ENCODE measurements at places on chromosomes 3 and 15.

DNA sequence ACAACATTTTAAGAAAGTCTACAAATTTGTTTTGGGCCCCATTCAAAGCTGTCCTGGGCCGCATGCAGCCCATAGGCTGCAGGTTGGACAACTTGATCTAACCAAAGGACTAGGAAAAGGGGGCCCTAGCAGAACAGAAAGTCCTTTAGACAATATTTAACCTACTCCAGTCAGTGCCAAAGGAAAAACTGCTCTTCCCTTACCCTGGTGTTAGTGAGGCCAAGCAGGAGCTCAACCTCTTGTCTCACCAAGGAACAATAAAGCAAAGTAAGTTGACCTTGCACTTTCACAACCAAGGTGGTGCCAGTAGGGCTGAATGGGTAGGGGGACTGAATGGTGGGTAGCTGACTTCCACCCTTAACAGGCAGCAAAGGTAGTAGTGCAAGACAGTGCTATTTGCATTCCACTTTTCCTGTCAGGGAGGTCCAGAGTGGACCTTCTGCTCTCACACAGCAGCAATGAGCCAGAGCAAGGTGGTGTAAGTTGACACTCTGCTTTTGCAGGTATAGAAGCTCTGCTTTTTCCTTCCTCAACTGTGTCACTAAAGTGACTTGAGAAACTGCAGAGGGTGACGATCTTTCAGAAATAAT, 124.9 kb downstream of the WDR72 start:
- DNase-seq: no peak

DNA sequence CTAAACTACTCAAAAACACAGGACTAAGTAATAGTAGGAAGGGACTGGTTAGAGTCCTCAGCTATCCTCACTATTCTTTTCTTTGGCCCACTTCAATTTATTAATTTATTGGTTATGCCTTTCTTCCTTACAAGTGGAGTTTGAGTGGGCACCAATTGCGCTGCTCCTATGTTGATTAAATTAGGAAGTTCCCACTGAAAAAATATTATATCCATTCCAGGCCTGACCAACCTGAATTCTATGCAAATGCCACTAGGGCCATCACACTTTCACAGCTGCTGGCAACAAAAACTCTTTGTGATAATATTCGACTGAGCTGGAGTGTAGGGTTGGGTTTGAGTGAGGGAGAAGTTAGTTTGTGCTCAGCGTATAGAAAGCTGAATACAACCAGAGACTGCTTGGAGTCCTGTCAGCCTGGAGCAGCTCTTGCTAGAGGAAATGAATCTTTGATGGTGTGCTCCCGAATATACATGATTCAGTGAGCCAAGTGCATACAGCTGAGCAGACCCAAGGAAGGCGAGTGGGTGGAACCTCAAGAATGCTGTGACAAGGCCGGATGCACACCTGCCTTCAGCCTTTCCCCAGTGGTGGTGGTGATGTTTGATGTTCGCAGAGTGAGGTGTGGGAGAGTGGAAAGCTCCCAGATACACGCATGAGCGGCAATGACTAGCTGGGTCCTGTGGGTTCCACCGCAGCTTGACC, 1.5 kb downstream of the ARHGEF3 start:
- no peak for DNase-seq

- no peak for DNase-seq
These were observed 71.4 kb downstream of the MECOM start for GRCh38 chr3:169591983-169592644.

DNA sequence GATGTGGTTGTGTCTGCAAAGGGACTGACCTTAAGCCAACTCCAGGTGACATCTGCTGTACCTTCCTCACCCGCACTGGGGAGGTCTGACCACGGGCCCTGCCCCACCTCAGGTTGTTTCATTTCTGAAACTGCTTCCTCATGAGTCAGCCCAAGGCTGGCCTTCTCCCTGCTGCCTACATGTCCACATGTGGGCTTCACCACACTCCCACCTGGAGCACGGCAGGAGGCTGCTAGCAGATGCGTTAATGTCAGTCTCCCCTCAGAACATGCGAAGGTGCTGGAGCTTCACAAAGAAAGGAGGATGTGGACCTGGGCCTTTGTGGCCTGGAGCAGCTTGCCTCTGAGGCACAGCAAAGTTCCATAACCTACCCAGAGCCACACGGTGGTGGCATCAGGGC, 69.4 kb upstream of the PLXNA1 start:
- DNase-seq: no peak

DNA sequence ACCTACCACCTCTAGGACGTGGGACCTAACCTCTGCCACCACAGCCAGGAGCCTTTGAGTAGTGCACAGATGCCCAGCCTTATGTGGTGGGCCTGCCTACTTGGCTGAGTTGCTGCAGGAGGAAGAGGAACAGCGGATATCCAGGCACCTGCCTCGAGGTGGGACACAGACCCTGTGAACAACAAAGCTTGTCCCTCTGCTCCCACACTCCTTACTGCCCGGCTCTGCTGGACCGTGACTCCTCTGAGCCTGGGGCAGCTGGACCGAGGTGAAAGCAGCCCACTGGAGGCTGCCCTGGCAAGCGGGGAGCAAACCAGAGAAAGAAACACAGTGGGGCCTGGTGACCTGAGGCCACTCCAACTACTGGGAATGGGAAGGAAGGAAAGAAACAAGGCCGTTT, 97.8 kb downstream of the SEC22A start:
- DNase-seq: no peak

- no peak for DNase-seq
These were observed 1010.6 kb downstream of the ROBO2 start for GRCh38 chr3:78050276-78051065.

- no peak for DNase-seq
These were observed 67.0 kb upstream of the ABHD2 start for GRCh38 chr15:89021224-89021623.

DNA sequence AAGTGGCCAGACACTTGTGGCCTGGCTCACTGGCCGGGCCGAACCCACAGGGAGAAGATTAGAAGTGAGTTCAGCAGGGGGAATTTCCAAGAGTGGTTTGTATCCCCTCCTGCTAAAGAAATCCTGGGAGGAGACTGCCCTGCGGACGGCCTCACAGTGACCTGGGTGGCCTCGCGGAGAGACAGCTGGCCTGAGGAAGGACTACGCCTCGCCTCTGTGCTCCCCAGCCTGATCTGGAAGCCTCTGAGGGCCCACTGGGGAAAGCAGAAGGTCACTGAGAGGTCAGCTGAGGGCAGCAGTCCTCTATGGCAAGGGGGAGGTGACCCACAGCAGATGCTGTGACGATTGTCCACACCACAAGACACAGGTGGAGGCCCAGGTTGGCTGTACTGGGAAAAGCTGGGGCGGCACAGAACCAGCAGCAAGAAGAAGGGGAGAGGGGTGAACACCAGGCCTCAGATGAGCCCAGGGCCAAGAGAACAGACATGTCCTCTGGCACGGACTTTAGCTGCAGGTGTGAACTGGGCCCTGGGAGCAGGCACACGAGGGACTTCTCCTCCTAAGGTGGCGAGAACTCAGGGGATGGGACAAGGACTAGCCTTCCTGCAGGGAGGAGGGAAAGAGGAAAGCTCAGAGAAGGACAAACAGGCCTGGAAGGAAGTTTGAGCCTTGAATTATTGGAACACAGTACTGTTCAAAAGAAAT, 37.2 kb upstream of the DLG1 start:
- peak; percentile 29 for DNase-seq

DNA sequence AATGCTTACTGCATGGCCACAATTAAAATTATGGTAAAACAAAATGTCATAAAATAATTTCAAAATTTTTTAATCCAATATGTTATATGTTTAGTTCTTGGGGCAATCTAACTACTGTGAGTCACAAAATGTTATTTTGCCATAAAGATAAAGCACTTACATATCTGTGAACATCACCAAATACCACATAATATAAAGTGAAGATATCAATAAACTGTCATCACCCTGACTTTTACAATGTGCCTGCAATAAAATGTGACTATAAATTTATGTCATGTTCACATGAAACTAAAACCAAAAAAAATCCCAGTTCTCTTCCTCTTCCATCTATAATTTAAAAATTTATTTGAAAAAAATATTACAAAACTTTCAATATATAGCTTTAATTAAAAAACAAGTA, 191.8 kb downstream of the TBC1D5 start:
- DNase-seq: no peak

- DNase-seq: no peak
These were observed 69.1 kb downstream of the SEMA6D start for GRCh38 chr15:47786371-47786770.

DNA sequence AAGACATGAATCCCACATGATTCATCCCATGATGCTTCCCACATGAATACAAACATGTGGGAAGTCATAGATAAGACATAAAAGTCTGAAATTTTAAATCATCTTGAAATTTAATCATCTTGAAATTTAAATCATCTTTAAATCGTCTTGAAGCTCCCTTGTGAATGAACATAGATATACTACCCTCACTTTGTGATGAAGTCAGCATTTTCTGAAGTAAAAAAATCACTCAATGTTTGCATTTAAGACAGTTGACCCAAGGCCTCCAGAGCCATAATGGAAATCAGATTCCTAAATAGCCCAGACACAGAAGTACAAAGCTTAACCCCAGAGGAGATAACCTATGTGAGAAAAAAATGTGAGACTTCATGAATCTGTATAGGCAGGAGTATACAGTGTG, 279.4 kb downstream of the ZBBX start:
- DNase-seq: no peak

- DNase-seq: no peak
These were observed 739.1 kb downstream of the GBE1 start for GRCh38 chr3:81022339-81022738.

DNA sequence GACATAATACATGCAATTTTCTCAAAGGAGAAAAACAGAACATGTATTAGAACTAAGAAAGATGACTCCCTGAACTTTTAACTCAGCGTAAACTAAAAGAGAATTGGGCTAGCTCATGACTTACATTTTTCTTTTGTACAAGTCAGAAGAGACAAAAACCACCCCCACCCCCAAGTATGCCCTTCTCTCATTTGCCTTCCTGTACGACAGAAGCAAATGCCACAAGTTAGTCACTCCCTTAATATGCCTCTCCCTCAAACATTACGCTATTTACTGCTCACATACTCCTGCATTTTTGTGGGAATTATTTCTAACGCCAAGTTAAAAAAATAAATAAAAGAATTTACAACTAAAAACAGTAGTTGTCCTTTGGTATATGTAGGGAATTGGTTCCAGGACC, 22.0 kb downstream of the CPEB1 start:
- DNase-seq: no peak

- DNase-seq: no peak
These were observed 140.9 kb downstream of the ATG7 start for GRCh38 chr3:11413071-11413470.

- DNase-seq: no peak
These were observed 12.0 kb upstream of the ZNF592 start for GRCh38 chr15:84736375-84736774.

- DNase-seq: no peak
These were observed 37.4 kb upstream of the AZI2 start for GRCh38 chr3:28386049-28386448.

- DNase-seq: no peak
These were observed 300.6 kb downstream of the FOXP1 start for GRCh38 chr3:71282976-71283375.

GRCh38 chr15:67130673-67131601, 65.5 kb downstream of the SMAD3 start:
- DNase-seq: no peak

DNA sequence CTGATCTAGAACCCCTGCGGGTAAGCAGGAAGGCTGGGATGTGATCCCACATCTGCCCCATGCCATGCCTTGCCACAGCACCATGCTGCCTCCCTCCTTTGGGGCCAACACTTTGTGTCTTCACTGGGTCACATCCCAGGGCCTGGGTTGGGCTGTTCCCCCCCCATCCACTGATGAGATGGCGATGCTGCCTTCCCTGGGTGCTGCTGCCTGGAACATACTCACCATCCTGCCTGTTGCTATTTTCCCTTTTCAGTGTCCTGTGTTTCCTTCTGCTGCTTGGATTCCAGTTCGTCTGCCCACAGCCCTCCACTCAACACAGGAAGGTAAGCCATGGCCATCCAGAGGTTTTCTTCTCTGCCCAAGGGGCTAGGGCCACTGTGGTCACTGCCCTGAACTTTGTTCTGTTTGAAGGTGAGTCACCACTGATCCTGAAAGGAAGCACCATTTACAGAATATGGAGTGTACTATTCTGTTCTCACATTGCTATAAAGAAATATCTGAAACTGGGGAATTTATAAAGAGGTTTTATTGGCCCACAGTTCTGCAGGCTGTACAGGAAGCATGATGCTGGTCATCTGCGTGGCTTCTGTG, 39.4 kb downstream of the THSD4 start:
- DNase-seq: no peak

DNA sequence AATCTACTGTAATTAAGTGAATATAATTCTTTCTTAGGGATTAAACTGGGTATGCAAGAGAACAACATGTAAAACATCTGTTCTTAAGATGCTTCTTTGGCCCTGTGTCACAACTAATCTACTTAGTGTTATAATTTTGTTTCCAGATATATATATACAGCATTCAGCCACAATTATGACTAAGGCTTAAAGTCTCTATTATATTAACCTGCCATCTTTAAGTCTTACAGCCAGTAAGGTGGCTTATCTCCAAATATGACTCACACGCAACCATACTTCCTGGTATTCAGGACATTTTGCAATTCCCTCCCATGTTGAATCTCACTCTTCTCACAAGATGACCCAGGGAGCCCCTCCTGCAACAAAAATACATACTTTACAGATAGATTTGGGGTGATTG, 6.6 kb upstream of the KBTBD8 start:
- DNase-seq: peak; percentile 18

- no peak for DNase-seq
These were observed 84.6 kb downstream of the ANO10 start for GRCh38 chr3:43537225-43537624.

DNA sequence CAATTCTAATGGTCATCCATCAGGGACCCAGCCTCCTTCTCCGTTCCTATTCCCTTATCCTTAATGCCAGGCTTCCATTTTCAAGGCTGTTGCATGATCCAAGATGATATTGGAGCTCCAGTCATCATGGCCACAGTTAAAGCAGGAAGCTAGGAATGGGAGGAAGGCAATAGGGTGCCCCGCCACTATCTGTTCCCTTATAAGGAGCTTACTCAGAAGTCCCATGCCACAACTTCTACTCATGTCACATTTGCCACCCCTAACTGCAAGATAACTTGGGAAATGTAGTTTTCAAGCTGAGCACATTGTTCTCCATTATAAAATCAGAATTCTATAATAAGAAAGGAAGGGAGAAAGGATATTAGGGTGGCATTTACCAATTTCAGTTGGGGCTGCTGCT, 38.6 kb upstream of the SPSB4 start:
- no peak for DNase-seq

DNA sequence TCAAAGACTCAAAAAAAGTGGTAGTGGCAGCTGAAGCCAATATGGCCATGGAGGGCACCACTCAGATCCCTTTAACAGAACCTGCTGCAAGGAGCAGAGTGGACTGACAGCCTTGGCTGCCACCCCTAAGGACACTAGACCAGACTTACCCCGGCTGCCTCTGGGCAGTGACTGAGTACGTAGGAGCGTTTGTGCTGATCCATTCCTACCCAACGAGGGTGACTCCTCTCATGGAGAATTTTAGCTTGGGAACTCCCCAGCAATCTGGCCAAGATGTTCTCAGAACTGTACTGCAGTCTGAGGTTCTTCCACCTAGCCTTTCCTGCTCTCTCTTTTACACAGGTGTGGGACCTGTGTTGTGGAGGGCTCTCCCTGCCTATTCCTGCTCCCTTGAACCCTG, 22.1 kb downstream of the CLEC3B start:
- no peak for DNase-seq

Data from K562 (cell line).